Inflammatory macrophage treated with lipopolysaccharide for 1 hour (primary cell): ENCODE measurements at places on chromosomes 6 and 20.

DNA sequence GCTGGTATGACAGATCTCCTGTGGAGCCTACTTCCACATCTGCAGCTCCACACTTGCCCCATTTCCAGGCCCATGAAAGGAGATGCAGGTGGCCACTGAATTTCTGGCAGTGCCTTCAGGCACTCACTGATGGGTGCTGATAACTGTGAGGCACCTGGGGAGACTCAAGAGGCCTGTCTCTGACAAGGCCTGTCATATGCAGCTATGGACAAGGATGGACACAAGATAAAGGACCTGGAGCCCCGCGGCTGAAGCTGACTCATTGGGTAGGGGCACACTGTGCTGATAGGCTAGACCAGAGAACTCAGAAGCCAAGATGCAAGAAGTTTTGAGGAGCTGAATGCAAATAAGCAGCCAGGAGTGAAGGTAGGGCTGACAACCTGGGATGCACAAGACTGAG is 81.0 kb upstream of the LRFN2 start:
- no peak for DNase-seq

- no peak for DNase-seq
Measured at GRCh38 chr6:145540741-145541140, 194.6 kb downstream of the EPM2A start.

DNA sequence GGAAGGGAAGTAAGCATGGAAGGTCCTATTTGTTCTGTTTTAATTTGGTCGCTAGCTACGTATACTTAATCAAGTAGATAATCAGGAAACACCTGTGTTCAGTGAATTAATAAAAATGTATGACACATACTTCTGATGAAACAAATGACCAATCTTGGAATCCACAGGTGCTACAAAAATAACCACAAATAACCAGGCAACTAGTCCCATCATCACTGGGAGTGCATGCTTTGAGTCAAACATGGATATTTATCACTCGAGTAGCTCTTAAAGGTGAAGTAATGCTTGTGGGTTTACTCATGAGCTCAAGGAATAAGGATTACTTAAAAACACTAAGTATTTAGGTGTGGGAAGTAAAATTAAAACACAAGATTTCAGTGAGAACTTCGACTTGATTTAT is 285.6 kb upstream of the ID4 start:
- no peak for DNase-seq

GRCh38 chr6:135209803-135210202 is 28.7 kb downstream of the MYB start:
- peak; percentile 51 for DNase-seq

- DNase-seq = peak; percentile 38
Measured at GRCh38 chr20:38447931-38448675, 13.0 kb upstream of the SNHG17 start.

DNA sequence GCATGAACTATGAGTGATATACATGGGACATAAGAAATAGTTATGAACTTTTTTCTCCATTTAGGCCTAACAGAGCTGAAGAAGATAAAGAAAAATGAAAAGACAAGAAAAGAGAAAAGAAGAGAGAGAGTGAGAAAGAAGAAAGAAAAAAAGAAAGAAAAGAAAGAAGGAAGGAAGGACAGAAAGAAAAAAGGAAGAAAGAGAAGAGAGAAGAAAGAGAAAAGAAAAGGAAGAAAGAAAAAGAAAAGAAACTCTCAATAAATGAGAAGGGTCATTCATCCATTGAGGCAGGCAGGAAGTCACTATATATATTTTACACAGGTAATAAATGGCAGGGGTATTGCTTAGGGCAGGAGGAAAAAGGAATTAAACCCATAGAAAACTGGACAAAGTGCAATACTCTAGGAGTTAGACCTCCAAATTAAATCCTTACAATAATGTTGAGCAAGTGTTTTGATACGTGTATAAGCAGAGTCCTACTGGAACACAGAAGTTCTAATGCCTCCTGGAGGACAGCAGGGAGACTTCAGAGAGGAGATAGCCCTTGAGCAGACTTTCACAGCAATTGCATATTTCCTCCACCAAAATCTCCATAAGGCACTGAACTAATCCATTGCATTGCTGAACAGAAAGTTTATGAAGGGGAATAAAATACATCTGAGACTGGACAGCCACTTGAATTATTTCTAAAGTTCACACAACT is 86.4 kb upstream of the TENT5A start:
- DNase-seq = peak; percentile 16

- no peak for DNase-seq
Measured at GRCh38 chr6:26067367-26067766, 19.9 kb upstream of the HFE start.

DNA sequence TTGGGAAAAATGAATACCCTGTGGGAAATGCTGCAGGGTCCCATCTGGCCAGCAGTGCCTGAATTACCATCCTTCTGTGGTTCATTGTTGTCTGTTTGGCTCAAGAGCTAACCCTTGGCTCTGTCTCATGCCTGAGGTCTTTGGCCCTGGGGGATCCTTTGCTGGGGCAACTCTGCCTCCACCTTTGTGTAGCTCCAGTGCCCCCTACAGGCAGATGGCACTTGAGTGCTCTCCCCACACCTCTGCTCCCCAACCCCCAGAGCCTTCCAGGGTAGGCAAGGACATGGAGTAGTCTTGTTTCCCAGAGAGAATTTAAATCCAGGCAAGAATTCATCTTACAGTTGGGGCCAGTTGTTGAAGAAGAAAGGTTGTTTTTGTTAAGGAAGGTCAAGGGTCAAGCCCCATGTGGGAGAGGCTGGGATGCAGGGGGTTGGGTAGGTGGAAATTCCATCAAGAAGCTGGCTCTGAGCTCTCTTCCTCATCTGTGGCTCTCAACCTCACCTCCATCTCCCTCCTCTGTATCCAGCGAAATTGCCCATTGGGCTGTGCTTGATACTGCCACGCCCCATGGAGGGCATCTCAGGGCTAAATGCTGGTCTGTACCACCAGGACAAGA is 44.2 kb downstream of the ZNF831 start:
- DNase-seq = peak; percentile 41

DNA sequence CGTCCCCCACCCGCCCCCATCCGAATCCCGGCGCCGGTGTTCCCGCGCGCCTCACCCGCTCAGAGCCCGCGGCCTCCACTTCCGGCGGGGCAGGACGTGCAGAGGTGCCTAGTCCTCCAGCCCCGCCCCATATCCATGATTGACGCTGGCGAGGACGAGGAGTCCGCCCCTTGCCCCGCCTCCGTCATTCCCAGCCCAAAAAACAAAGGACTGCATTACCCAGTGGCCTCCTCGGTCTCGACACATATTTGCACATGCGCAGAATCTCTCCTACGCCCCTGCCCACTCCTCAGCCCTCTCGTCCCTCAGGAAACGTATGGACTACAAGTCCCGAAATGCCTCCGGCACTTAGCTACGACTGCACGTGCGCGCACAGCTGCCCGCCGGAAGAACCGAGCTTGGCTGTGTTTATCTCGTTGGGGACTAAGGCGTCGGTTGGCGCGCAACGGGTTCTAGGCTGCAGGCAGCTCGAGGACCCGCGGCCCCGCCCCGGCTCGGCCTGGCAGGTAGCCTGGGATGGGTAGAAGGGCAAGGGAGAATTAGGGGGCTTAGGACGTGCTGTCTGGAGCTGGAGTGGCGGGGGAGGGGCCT is at the start of the genes KLHDC3 and MEA1:
TSS of gene KLHDC3 (plus strand) at position 407 of the 591 bp plus-strand sequence. CDS start 2,944 bp downstream, outside the sequence.
TSS of gene MEA1 (minus strand) at position 104 of the 591 bp plus-strand sequence. CDS start 133 bp downstream, outside the sequence.
- peak; percentile 99 for DNase-seq

- no peak for DNase-seq
Measured at GRCh38 chr6:154117485-154117884, 78.4 kb downstream of the OPRM1 start.

DNA sequence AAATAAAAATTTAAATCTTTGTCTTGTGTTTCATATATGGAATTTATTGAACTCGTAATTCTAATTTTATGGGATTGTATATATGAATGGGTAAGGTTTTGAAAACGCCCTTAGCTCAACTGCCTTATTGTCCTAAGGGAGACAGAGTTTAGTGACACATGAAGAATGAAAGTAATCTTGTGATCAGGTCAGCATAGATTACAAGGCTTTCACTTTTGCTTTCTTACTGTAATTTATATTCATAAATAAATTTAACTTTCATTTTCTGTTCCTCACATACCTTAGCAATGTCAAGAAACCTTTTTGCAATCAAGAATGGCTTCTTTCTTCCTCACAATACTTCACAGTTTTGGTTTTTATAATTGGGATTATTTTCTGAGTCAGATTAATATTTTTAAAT is 14.4 kb downstream of the KPNA5 start:
- peak; percentile 62 for DNase-seq

- DNase-seq = no peak
Measured at GRCh38 chr20:59662161-59662560, 57.8 kb downstream of the PHACTR3 start.

GRCh38 chr6:39114388-39114703 is 640 bp downstream of the SAYSD1 start:
- no peak for DNase-seq

DNA sequence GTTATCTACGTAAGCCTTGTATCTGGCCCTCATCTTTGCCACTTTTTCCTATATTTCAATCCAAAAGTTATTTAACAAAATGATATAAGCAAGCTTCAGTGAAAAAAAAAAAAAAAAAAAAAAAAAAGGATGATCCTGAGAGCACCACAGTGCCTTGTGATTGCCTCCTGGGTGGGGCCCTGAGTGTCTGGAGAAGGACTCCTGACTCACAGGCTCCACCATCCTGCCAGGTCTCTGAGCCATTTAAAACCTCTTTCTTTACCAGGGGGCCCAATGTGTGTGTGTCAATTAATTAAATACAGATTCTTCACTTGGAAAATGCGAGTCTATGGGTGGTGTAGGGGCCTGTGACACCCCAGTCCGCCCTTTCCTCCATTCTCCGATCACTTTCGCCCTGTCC is 105.2 kb downstream of the SMOC2 start:
- DNase-seq = no peak

DNA sequence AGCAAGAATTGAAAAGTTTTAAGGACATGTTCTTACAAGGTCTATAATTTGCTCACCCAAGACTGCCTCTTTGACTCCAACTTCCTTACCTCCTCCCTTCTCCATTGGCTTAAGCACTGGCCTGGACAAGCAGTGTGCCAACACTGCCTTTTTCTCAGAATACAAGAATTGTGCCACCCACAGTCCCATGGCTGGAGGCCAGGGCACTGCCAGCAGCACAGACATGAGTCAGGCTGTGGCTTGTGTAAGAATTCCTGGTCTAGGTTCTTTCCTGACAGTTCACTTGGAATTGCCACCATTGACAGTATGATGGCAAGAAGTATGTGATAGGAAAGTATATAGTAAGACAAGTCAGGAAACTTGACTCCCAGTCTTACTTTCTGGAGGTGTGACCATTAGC is 202.7 kb upstream of the MARCKS start:
- peak; percentile 100 for DNase-seq

GRCh38 chr6:29112135-29112534 is 4.3 kb downstream of the OR2J3 start:
- no peak for DNase-seq

GRCh38 chr20:25339608-25340007 is 51.0 kb downstream of the ABHD12 start:
- DNase-seq = no peak

DNA sequence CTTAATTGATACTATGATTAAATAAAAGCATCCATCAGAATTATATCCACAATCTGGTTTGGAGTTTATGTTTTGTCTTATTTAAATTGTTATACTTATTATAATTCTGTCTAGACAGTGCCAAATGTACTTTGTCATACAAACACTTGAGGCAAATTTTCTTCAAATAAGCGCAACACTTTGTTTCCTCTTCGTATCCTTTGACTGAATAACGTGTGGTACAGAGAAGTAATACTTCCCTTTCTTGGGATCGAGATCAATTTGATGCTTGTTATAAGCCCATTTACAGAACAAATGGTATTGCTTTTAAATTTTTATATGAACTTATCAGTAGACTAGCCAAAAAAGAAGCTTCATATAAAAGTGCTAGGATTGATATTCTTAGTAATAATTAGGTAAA is 111.0 kb downstream of the ATG5 start:
- DNase-seq = peak; percentile 38

DNA sequence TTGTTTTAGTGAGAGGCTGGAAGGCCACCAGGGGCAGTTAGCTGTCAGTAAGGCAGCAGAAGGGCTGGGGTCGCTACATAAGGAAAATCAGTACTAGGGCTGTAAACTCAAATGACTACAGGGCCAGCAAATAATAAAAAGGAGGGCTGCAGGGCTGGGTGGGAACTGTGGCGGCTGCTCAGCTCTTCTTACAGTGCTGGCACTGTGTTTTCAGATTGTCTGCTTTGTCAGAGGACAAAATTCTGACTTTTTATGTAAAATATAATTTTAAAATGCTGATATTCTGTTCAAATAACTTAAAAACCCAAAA is 23.2 kb downstream of the HLA-A start:
- DNase-seq = no peak

DNA sequence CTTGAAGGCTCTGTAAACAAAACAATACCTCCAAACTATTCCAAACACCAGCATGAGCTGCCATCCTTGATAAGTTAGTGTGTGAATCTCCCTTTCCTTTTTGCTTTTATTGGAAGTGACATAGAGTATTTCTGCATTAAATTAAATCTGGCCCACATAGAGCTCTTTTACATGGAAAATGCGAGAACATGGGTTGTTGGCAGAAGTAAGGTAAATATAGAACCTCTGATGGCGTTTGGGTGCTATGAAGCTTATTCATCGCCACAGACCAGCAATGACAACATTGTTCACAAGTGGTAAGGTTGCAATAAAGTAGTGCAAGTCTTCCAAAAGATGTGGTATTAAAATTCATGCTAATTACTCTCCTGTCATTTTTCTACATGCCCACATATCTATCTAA is 445.8 kb upstream of the JAG1 start:
- no peak for DNase-seq

DNA sequence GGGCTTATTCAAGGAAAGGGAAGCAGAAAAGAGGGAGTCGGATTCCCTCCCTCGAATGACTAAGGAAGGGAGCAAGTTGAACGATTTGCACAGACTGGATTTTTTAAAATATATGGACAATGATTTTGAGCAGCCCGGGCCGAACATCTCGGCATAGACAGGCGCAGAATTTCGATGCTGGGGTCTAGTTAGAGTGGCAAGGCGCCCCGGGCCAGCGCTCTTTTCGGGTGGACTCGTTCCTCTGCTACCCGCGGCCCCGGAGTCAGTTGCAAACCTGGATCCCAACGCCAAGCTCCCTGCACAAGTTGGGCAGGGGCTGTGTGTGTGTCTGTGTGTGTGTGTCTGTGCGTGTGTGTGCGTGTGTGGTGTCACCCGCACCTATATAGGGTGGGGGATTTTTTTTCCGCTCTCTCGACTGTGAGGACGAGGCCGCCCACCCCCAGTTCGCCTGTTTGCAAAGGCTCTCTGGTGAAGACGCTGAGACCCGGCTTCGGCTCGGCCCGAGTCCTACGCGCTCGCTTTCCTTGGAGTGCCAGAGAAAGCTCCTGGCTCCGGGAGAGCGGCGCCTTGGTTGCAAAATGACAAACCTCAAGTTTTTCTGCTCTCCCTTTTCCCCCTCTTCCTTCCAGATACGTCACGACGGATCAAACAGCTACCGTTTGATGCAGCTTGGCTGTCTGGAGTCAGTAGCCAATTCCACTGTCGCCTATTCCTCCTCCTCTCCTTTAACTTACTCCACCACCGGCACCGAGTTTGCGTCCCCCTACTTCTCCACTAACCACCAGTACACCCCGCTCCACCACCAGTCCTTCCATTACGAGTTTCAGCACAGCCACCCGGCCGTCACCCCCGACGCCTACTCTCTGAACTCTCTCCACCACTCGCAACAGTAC is 1.4 kb downstream of the TFAP2D start:
- DNase-seq = no peak

GRCh38 chr6:145139140-145139850 is 596.0 kb downstream of the EPM2A start:
- peak; percentile 58 for DNase-seq
